Caco-2 (cell line): ENCODE measurements at places on chromosomes 5 and 9. TPM values are rescaled to one million over a fixed set of nuclear protein-coding genes. Genes with fewer than 3 reads are reported as not detected.

GRCh38 chr9:136416427-136416826, 6.0 kb downstream of the PMPCA start:
- DNase-seq, result no peak

DNA sequence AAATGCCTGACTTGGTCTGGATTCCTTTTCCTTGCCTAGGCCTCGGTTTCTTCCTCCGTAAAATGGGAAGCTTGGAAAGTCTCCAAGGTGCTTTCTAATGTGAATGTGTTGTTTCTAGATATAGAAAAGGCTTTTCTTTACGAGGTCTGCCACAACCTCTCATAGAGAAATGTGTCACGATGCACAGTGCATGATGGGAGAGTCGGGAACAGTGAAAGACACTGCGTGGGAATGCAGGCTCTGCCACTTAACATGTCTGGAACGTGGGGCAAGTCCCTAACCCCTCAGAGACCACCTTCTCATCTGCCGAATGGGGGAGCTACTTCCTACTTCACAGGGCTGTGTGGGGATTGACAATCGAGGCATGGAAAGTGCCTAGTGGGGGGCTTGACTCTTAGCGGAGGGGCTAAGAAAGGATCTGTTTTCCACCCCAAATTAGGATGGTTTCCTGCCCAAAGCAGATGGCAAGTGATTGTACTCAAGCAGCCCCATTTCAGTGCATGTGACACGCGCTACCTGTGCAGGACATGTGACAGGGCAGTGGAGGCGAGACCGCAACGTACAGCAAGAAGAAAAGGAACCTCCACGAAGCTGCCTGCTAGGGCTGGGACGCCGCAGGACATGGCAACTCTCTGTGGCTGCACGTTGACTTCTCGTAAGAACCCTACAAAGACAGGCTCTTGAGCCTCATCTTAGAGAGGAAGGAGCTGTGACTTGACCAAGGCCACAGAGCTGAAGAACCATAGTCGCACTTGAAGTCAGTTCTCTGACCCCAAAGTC, 115.2 kb downstream of the CRB2 start:
- no peak for DNase-seq

GRCh38 chr9:117677572-117677971, 26.6 kb upstream of the TLR4 start:
- no peak for DNase-seq

- DNase-seq, result no peak
Observed at GRCh38 chr5:55634866-55635265, 77.3 kb downstream of the SLC38A9 start.

DNA sequence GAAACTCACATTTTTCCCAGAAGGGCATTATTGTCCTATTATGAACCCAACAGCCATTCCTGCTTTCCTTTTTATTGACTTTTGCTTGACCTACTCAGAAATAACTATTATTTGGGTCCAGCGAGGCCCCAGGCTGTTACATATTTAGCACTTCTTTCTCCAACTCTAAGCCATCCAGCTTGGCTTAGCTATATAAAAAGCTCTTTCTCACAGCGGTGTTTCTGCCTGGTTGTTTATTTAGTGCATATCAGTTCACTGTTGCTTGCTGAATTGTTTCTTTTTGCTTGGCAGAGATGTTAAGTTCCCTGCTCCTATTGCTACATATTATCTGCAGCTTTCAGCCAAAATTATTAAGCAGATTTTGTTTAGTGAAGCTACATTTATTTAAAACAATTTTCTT, 1156.8 kb upstream of the SEMA6A start:
- DNase-seq, result no peak

DNA sequence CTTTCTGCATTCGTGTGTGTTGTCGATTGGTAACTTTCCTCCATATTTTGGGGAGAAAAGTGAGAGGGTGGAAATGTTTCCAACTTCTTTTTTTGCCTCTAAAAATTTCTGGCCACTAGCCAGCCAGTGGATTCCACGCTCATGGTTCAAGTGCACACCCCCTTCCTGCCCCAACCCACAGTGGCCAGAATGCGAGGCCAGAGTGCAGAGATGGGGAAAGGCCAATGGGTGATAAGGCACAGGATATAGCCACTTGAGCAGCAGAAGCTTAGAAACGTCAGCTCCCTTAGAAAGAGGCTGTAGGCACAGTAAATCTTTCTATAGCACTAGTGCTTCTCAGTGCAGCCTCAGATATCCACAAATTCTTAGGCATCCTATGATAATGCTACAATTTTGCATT, 75.8 kb upstream of the ADRB2 start:
- no peak for DNase-seq

- no peak for DNase-seq
Observed at GRCh38 chr5:53537711-53538110, 22.7 kb upstream of the NDUFS4 start.

The IFNE gene
- 0.34 and 1.00 TPM in 2 replicates for total RNA-seq

The NR5A1 gene
- total RNA-seq, result 0.09 TPM in 1 of 2 replicates, not detected in the other

The PHYHD1 gene
- total RNA-seq, result 0.59 and 0.63 TPM in 2 replicates
